Fibroblast of the aortic adventitia (primary cell): ENCODE measurements at places on chromosomes 2 and 18. TPM values are rescaled to one million over a fixed set of nuclear protein-coding genes. Genes with fewer than 3 reads are reported as not detected.

- DNase-seq, result no peak
Measured at GRCh38 chr2:127859712-127860085, 1.7 kb upstream of the POLR2D start.

GRCh38 chr2:23530909-23531276, 145.9 kb downstream of the KLHL29 start:
- no peak for DNase-seq

DNA sequence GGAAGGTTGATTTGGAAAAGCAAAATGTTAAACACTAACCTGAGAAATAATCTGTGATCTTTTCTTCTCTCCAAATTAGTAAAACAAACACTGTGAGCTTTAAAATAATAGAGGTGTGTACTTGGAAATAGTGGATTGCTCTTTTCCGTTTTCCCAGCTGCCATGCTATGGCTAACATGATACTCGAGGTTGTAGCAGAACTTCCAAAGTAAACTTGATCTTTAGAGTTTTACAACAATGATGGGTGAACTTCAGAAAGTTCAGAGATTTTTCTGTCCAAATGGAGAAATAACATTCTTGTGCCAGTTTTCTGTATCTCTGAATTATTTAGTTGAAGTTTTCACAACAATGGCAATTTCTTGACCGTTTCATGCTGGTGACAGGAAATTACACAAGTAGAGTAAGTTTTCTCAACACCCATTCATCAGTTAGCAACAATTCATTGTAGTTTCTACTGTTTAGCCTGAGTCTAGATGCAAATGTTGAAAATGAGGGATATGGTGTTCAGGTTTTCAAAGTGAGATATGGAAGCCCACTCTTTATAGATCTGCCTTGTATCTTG, 135.3 kb upstream of the CTAGE1 start:
- DNase-seq, result peak; percentile 65

GRCh38 chr18:77008576-77009315, 123.8 kb downstream of the MBP start:
- no peak for DNase-seq

GRCh38 chr2:10914272-10914693, 2.5 kb downstream of the KCNF1 start:
- no peak for DNase-seq

Gene MRPL53
- total RNA-seq, result 19.3 and 30.2 TPM in 2 replicates

Gene COLEC12
- 63.9 and 109 TPM in 2 replicates for total RNA-seq

- DNase-seq, result no peak
Measured at GRCh38 chr2:64189167-64189566, 44.9 kb upstream of the PELI1 start.

DNA sequence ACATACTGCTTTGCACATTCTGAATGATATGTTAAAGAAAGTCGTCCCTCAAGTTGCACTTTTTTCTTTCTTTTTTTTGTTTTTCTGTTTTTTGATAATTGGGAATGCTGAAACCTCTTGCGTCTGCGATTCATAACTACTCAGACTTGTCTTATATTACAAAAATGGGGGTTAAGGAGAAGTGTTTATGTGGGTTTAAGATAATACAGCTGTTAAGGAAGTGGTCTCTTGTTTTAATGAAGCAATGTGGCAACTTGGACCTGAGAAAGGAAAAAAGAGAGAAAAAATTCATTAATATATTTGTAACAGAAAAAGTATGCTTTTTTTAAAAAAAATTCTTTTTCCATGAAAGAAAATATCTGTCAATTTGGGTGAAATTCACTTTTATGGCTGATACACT, 268.5 kb upstream of the CCDC68 start:
- no peak for DNase-seq

DNA sequence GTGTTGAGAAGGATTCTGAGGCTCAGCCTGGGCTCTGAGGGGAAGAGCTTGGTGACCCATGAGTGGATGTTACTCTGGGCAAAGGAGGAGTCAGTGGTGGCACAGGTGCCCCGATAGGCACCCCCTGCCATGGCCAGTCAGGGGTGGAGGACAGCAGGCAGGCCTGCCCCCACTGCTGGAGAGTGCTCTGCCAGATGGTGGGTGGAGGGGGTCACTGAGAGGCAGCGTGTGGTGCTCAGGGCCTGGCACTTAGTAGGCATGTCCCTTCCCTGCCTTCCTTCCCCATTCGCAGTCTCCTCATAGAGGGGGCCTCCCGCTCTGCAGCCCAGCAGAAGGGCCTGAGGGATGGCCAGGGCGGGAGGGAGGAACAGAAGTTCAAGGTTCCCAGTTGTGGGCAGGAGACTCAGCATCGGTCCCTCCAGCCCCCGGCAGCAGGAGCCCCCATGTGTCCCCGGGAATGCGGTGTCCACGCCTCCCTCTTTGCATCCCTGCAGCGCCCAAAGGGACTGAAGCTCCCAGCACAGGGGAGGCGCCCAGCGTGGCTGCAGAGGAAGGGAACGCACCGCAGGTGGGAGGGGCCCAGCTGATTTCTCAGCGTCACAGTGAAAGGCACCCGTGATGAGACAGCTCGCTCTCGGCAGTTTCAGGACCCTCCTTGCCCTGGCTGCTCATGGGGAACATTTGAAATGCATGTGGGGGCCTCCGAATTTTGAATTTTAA, 5.7 kb upstream of the SNED1 start:
- no peak for DNase-seq

- no peak for DNase-seq
Measured at GRCh38 chr2:65557616-65558573, 125.5 kb upstream of the SPRED2 start.

DNA sequence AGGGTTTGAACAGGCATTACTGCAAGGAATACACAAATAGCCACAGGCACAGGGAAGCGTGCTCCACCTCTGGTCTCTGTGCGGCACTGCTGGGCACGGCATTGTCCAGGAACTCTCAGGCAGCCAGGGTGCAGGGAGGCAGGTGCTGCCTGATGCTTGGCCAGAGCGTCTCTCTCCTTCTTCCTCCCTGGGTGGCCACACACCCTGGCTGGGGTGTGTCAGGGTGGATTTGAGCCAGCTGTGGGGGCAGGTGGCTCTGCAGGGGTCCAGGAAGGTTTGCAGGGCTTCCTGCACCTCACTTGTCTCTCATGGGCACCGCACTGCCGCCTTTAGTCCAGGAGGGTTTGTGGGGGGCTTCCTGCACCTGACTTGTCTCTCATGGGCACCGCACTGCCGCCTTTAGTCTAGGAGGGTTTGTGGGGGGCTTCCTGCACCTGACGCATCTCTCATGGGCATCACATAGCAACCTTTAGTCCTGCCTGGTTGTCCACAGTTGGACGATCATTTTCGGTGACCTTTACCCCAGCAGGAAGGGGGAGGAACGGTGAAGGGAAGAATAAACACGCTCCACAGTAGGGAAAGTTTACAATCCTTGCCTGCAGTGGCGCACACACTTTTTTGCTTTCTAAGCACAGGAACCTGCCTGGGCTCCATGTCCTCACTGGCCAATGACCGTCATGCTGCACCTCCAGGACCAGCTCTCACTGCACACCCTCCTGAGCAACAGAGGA, 332.9 kb downstream of the EIPR1 start:
- no peak for DNase-seq

- no peak for DNase-seq
Measured at GRCh38 chr2:169676357-169676756, 17.8 kb downstream of the CFAP210 start.

DNA sequence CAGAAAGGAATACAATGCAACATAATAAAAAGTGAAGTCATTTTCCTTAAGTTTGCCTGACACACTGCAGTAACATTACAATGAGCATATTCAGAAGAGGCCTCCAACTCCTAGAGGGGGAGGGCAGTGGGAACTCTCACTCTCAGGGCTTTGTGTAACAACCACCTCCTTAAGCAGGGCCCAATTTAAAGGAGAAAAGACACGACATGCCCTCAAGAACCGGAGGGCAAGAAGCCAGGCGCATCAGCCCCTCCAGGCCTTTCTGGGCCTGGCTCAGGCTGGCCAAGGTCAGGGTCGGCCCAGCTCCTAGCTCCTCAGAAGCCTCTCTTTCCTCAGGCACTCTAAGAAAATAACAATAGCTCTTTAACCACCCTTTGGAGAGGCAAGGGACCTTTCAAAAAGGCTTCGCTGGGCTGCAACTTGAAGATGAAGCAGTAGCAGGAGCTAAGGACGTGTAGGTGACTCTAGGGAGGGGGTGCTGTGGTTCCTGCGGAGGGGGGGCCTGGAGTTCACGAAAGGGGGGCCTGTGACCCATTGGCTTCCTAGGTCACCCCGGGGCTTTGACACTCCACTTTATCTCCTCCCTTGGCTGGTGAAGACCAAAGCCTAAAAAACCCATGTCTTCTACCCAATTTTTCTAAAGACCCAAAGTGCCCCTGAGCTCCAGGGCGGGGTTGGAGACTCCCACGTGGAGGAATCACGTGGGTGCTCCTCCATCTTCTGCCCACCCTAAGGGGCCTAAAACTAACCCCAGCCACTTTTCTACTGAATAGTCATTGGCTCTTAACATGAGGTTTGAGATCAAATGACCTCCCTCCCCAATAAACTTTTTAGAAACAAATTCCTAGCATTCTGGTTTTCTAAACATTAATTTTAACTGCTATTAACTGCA, 13.3 kb downstream of the SERTAD2 start:
- DNase-seq, result no peak

Gene TDRD15
- not detected in 2 replicates for total RNA-seq

Gene ASIC4
- not detected in 2 replicates for total RNA-seq

Gene TXNDC9
- total RNA-seq, result 51.8 and 88.0 TPM in 2 replicates

DNA sequence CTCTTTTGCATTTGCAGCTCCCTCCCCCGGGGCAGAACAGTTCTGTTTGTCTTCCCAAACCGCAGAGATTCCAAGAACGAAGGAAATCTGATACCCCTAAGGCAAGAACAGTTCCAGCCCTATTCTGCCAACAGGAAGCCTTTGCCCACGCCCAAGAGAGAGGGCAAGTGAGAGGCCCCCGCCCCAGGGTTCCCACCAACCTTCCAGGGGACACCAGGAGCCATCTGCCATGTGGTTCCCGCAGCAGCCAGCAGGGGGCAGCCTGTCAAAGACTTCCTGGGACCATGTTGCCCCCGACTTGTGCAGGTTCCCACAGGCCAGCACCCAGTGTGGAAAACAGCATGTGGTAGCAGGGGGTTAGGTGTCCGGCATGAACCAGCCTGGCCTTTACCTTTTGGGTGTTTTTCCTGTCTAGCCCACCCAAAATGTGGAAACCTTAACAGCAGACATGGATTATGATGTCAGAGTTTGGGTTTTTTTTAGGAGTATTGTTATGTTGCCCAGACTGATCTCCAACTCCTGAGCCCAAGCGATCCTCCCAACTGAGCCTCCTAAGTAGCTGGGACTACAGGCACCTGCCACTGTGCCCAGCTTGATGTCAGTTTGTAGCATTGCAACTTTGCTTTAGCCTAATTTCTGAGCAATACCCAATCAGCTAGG, 21.7 kb upstream of the EFHD1 start:
- peak; percentile 53 for DNase-seq

- DNase-seq, result no peak
Measured at GRCh38 chr18:4931209-4931608, 265.8 kb downstream of the AKAIN1 start.

DNA sequence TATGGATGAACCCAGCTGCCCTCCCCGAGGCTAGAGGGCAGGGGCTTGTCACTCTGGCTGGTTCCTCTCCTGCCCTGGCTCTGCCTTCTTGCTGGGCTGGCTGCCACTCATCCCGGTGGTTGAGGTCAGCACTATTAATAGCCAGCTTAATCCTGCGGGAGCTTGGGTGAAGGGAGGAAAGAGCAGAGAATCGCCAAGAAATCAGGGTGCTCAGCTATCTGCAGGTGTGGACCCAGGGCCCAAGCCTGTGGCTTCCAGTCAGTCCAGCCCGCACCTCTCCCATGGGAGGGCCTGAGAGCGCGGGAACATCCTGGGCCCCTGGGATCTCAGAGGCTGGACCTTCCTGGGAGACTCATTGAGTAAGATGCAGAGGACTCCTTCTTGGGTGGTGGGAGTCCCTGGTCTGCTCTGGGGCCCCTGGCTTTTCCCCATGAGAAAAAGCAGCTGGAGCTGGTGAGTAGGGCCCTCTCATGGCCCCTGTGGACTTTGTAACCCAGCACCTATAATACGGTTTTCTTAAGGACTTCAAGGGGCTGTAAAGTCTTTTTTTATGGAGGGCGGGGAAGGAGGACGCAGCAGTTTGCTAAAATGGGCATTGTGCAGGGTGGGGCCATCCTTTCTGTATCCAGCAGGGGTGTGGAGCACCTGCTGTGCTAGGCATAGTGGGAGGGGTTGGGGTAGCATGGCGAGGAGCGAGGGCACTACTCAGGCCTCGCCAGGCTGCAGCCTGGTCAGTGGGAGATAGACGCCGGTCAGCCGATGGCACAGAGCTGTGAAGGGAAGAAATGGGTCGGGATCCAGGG, 27.4 kb upstream of the CNNM3 start:
- DNase-seq, result peak; percentile 47

DNA sequence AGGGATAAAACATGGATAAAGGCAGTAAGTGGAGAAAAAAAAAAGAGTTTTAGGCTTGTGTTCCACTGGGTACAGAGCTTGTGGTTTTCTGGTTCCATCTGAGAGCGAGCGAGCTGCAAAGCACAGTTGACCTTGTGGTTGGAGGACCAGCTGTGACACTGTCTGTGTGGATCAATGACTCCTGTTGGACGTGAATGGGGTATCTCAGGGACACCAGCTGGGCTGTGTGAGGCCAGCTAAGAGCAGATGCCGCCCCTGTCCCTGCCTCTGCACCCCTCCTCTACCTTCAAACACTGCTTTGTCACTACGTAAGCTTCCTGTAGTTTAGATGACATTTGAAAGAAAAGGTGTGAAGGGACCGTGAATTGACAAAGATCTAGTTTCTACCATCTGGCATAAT, 67.8 kb downstream of the QPCT start:
- no peak for DNase-seq

- no peak for DNase-seq
Measured at GRCh38 chr2:211534632-211535031, 978.2 kb downstream of the CPS1 start.

- no peak for DNase-seq
Measured at GRCh38 chr2:1860931-1861330, 116.6 kb upstream of the PXDN start.
